ENCODE measurements at places on chromosomes 3 and 15.
A peak's percentile ranks its signal among the peaks of the same experiment; 100 is the strongest.

GRCh38 chr15:64772488-64772887, 2.9 kb downstream of the RBPMS2 start:
- no peak for DNase-seq

GRCh38 chr15:64153480-64154367, 2.2 kb downstream of the SNX22 start:
- peak; percentile 93 for DNase-seq

DNA sequence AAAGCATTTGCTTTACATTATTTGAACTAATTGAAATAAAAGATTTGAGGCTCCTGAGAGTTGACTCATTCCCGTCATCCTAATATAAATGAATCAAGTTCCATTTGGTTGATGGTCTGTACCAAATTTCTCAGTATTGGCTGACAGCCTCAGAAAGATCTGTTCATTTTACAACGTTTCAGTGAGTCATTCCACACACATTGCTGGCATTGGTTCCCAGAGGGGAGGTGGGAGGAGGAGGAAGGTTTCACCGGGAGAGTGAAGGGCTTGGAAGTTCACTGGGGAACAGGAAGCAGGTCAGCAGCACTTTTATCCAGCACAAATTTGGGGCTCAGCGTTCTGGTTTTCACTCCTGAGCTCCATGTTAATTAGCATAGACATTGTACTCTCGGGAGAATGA, 176.7 kb upstream of the CADPS start:
- DNase-seq, result no peak

DNA sequence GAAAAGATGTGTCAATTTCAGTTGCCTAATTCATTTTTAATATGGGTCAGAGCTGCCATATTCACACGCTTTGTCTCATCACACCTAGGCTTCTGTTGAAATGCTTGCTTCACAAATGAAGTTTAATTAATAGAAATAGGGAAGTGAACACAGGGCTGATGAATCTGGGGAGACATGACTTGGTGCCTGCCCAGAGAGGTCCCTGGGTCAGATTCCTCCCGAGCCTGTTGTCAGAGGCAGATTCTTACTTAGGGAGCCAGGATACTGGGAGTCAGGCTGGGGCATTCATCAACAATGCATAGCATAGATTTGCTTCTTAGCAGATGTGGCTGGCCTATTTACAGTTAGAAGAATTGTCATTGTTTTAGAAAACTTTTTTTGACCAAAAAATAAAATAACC, 90.6 kb downstream of the CACNA1D start:
- no peak for DNase-seq

- no peak for DNase-seq
These were observed 114.4 kb downstream of the FOXP1 start for GRCh38 chr3:71469138-71469435.

DNA sequence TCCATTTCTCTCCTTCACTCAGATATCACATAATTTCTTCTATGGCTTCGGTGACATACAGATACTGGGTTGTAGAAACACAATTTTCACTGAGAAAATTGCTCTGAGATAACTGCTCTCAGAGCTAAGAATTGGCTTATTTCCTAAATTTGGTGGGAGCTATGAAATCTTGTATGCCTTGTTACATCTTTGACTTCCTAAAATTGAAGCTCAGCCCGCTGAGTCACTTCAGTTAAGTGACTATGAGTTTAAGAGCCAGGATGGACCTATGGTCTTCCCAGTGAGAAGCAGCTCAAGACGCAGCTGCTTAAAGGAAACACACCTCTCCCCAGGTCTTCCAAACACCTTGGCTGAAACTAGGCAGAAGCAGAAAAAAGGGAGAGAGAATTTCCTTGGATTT, 56.4 kb downstream of the EFHB start:
- no peak for DNase-seq

- peak; percentile 90 for DNase-seq
These were observed at the start of gene SHISA5 for GRCh38 chr3:48504051-48504946. Gene SHISA5, minus strand, starts transcription at chr3:48504174. Its CDS starts 80 bp downstream, at chr3:48504094.

All from sigmoid colon (tissue), 7 donors.